ENCODE measurements at places on chromosomes 6 and 20. TPM values are rescaled to one million over a fixed set of nuclear protein-coding genes. Genes with fewer than 3 reads are reported as not detected.

The COX4I2 gene
- total RNA-seq, result not detected

DNA sequence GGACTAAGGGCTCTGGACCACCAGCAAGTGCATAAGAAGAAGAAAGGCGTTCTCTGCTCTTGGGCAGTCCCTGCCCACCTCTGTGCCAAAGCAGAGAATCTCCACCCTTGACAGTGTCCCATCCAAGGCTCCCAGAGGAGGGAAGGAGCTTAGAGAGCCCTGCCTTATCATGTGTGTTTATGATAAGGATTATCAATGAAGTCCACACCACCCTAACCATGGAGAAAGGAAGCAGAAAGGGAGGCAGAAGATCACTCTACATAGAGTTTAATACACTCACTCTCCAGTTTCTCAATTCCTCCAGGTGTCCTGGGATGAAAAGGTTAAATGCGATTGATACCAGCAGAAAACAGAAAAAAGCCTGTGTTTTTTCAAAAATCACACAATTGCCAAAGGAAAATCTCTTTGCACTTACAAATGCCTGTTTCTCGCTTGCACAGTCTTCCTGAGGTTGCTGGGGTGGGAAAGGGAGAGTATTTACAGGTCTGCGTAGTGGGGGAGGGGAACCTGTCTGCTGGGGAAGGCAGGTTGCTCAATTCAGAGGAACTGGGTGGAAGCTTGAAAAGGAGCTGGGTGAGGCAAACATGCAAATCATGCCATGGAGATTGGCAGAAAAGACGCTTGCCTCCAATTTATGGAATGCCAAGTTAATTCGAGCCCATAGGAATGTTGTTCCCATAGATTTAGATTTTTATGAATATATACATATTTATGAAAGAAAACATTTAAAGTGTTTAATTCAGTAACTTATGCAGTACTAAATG lies 104.0 kb downstream of the EYA2 start:
- peak; percentile 39 for DNase-seq

DNA sequence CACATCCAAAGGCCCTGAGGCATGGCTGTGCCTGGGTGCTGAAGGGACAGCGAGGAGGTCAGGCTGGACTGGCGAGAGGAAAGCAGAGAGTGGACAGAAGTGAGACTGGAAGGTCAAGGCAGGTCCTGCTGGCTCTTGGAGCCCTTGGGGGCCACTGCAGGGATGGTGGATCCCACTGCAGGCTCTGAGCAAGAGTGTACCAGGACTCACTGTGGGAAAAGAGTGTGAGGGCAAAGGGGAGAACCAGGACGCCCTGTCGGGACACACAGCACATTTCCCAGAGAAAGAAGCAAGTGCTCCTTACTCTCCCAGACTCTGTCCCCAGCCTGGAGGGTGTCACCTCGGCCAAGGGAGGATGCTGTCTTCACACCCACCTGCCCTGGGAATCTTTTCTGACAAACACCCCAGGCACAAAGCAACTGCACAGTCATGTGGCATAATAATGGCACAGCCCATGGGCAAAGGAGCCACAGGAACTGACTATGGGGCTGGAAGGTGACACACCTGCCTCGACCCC lies 172.3 kb upstream of the CST7 start:
- peak; percentile 26 for DNase-seq

The SALL4 gene
- total RNA-seq, result 75.8 TPM

The PDE10A gene
- total RNA-seq, result 3.4 TPM

GRCh38 chr6:131357501-131357900 lies 215.5 kb upstream of the ARG1 start:
- DNase-seq, result no peak

The TSPO2 gene
- total RNA-seq, result 0.49 TPM

- no peak for DNase-seq
Measured at GRCh38 chr20:57804470-57805250, 94.8 kb upstream of the PMEPA1 start.

The KCNS1 gene
- total RNA-seq, result not detected

DNA sequence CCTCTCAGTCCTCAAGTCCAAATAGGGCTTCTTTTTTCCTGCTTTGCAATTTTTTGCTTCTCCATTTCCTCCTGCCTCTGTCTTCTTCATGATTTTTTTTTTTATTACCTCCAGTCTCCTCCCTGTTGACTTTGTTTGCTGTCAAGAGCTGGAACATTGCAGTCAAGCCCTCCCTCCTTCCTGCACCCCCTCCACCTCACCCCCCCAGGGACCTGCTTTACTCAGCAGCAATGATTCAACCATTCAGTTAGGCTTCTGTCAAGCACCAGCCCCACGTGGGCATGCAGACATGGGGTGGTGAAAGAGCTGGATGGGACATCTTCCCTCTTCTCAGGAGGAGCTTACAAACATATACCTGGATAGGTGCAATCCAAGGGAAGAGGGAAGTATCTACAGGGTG lies 142.4 kb downstream of the LRFN2 start:
- no peak for DNase-seq

DNA sequence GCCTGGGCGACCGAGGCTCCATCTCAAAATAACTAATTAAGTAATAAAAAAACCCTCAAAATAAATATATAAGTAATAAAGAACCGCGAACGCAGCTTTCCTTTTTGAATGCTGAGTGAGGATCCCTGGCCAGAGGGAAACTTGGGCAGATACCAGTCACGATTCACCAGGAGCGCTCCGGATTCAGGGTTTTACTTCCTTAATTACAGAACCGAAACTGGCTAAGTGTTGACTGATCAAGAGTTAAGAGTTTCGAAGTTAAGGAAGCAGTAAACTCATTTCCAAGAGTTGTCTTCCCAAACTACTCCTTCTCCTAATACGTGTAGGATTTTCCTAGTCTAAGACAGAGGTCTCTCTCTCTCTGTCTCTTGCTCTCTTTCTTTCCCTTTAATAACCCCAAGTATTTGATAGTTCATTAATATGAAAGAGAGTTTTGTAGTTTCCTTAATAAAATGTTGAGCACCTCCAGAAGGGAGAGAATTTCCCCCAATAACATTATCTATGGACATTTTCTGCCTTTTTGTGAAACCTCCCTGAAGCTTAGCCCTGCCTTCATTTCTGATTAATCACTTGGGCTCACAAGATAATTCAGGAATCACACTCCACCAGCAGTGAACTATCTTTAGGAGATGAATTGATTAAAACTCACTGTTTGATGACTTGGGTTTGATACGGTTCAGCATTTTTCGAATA lies 61.4 kb upstream of the ZNF217 start:
- peak; percentile 17 for DNase-seq

GRCh38 chr6:134757911-134758361 lies 192.0 kb downstream of the ALDH8A1 start:
- peak; percentile 47 for DNase-seq

- DNase-seq, result no peak
Measured at GRCh38 chr6:14434916-14435690, 317.5 kb downstream of the CD83 start.

GRCh38 chr6:96610019-96610418 lies 47.1 kb downstream of the FHL5 start:
- DNase-seq, result no peak

DNA sequence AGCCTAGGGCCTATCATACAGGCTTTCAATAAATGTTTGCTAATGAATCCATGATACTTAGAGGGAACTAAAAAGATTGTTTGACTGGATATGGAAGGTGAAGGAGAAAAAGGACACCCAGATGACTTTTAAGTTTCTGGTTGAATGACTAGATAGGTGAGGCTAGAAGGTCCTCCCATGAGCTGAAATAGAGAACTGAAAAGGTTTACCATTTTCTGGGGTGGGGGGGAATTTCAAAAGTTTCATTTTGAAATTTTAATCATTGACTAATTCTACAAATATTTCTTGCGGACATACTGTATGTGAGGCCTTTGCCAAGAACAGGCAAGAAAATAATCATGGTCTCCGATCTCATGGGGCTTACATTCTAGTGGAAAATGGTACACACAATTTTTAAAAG lies 17.9 kb upstream of the ZBTB2 start:
- DNase-seq, result no peak

- DNase-seq, result no peak
Measured at GRCh38 chr6:45422503-45423110, 44.9 kb upstream of the SUPT3H start.

DNA sequence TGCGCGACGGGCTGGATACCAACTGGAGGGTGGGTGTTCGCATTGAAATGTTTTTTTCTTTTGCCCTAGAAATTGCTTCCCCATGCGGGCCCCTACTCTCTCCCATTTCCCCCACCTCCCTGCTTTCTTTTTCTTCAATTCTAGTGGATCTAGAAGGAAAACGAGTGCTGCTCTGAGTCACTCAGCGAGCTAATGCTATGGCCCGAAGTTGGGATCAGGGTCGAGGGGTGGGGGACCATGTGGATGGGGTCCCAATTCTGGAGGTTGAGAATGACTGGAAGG lies 71.5 kb downstream of the SOX4 start:
- DNase-seq, result no peak

The STX11 gene
- 1.3 TPM for total RNA-seq

The GSTA3 gene
- not detected for total RNA-seq

DNA sequence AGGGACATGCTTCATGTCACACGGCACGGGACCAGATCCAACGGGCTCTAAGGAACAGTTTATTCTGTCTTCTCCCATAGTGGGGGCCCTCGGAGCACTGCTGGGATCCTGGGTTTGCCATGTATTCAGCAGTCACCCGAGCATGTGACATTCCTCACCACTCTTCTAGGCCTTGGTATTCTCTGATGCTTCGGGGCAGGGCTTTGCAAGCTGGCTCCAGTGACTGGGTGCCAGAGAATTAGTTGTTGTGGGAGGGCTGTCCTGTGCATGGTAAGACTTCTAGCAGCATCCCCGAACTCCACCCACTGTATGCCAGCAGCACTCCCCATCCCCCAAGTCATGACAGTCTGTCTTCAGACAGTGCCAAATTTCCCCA lies 5.4 kb downstream of the CCN5 start:
- DNase-seq, result no peak
